SW 1271 (cell line): ENCODE measurements at places on chromosomes 1 and 21.

- DNase-seq: no peak
Measured at GRCh38 chr1:222750651-222751050, 13.6 kb downstream of the FAM177B start.

DNA sequence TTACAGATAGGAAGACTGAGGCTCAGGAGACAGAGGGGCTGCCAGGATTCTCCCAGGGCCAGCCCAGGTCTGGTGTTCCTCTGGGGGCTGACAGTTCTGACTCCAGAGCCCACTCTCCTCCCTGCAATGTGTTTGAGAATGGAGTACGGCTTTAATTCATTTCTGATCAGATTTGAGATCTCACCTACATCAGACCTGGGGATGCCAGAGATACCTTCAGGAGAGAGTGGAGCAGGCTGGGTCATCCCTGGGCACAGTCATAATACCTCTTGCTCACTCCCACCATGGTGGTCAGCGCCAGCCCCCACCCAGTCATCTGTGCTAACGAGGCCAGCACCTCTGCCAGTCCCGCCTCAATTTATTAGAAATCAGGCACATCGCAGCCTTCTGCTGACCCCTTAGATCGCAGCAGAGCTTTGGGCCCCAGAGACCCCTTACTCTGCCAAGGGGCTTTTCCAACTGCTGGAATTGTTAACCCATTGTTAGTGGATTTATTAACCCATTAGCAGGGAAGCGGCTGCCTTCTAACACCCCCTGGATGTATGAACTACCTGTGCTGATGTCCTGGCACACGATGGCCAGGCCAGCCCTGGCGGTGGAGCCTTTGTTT is 352.1 kb downstream of the MATN1 start:
- no peak for DNase-seq

DNA sequence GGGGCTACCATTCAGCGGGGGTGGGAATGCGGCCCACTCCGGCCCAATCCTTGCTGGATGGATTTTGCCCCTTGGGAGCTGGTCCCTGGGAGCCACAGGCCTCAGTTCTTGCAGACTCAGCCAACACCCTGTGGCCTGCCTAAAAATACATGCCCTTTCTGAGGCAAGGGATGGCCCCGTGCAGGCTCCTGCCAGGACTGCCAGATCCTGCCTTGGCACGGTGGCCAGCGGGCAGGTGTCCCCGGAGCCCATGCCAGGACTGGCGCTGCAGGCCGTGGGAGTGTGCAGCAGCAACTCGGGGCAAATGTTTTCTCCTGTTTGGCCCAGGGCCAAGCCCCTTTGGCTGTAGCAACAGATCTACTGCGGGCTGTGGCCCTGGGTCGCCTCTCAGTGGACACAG is 1.6 kb upstream of the PANK4 start:
- no peak for DNase-seq

- no peak for DNase-seq
Measured at GRCh38 chr1:29789910-29790247, 553.6 kb downstream of the PTPRU start.

DNA sequence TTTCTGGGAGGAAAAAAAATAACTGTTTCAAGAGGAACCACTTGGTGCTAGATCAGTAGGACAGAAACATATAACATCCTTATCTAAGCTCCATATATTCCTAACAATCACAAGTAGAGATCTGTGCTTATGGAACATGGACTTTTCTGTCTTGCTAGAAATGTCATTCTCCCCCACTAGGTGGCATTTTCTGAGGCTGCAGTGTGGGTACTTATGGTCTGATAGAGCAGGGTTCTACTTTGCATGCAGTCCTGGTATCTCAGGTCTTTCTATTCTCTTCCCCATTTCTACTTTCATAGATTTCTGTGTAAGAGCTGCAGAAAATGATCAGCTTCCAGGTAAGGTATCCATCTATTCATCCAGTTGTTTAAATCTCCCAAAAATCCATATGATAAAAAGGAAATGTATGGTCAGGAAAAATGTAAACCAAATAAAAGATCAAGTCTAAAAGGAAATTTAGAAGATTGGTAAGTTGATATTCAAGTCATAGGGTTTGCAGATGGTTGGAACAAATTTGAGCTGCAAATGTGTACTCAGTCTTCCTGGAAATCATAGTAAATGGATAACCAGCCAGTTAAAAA is 1.5 kb downstream of the ZNF684 start:
- peak; percentile 51 for DNase-seq

- peak; percentile 10 for DNase-seq
Measured at GRCh38 chr21:39175154-39175553, 8.1 kb downstream of the PSMG1 start.

DNA sequence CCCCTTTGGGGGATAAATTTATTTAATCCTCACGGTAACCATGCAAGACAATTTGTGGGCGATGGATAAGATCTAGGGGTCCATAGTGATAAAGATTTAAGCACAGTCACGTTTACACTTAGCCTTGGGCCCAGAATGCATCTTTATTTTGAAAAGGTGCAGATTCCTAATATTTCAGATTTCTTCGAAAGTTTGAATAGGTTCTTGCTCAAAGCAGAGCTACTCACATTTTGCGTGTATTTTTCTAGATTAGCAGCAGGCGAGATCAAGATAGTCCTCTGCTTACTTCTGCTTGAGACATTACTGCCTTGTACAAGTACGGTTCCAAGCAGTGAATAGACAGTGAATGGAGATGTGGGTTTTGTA is 647 bp downstream of the TSEN15 start:
- no peak for DNase-seq

GRCh38 chr1:14220811-14221210 is 377.7 kb upstream of the KAZN start:
- DNase-seq: no peak

DNA sequence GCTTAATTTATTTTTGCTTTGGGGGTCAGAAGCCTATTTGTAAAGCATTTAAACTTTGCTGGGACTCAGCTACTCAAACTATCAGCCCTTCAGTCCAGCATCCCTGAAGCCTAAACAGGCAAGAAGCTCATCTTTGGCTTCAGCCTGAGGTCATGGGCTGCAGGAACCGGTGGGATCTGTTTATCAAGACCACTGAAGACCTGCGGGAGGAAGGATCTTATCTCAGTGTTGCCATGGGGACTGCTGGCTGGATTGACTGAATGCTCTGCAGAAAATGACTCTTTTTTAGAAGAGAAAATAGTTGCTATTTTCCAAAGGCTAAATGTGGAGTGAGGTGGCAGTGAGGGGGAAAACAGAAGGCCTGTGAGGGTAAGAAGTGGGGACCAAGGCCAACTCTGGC is 20.6 kb upstream of the ATP1B1 start:
- DNase-seq: no peak

DNA sequence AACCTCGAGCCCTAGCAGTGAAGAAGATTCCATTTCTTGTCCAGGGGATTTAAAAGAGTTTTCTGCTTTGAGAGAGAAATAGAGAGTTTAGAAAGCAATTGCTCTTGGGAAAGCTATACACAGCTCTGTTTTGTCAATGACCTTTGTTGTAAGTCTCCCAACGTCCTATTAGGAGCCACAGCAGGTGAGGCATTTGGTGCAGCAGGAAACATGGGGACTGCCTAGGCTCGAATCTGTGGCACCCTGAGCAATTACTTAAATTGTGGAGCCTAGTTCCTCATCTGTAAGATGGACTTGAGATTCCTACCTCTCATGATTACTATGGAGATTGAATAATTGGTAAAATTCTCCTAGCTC is 8.2 kb downstream of the DCLRE1B start:
- DNase-seq: no peak

DNA sequence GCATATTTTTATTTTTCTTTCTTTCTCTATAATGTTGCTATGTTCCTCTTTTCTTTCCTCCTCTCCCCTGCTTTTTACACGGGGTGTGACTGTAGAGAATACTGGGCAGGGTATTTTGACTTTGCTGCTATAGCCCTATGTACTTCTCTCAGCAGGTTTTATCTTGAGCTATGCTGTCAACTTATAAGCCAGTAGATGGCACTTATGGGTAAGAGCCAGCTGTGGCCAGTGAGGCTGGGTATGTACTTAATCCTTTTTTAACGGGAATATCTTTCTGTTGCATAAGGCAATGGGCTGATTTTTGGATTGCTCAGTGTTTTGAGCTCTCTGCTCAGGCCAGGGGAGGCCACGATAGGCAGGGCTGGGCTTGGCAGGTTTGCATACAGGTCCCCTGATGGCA is 99.0 kb downstream of the KCNK2 start:
- no peak for DNase-seq

DNA sequence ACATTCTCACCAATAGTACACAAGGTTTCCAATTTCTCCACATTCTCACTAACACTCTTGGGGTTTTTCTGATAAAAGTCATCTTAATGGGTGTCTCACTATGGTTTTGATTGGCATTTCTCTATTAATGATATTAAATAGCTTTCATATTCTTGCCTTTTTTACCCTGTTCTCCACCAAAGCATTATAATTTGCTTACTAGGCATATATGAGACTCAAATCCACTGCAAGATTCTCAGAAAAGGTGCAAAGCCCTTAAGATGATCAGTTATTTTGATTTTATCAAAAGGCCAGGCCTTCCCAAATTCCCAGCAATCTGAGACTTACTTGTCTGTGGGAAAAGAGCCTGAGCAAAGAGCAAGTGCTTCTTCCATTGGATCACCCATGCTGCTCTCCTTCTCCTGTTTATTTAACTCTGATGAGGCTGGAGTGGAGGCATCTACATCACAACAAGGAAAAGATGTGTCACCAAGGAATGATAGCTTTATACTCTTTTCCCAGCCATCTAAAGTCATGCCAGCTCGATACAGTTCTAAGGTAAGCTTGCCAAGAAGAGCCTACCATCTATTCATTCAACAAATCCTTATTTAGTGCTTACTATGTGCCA is 24.6 kb downstream of the CLSPN start:
- no peak for DNase-seq

GRCh38 chr1:42221952-42222606 is 57.5 kb upstream of the GUCA2A start:
- peak; percentile 65 for DNase-seq

GRCh38 chr1:107389410-107390396 is 248.9 kb downstream of the NTNG1 start:
- DNase-seq: no peak

DNA sequence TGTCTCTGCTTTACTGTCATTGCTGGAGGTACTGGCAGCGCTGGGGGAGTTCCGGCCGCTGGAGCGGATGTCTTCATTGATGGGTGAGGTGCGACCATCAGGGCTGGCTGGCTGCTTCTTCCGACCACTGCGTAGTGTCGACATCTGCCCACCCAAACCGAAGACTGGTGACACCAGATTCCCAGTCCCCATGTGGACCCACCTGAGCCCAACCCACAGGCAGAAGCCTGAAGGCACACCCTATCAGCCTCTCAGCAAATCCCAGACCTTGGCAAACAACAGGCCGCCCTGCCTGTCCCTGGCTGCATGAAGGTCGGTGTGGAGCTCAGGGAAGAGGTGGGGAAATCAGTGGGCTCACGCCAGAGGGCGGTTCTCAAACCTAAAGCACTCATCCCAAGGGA is 44.8 kb downstream of the SLC45A1 start:
- no peak for DNase-seq

- DNase-seq: no peak
Measured at GRCh38 chr1:89466307-89466930, 58.2 kb upstream of the LRRC8B start.

DNA sequence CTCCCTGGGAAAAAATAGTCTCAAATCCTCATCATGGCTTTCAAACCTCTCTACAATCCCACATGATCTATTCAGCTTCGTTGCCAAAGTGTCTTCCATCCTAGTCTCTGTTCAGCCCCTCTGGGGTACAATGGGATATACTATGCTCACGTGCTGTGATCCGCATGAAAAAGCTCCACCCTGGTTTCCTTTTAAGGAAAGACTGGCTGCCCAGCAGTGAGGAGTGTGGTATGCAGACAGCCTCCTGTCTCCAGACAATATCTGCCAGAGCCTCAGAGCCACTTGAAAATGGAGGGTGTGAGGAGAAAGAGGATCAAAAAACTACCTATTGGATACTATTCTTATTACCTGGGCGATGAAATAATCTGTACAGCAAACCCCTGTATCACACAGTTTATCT is 194.5 kb downstream of the LHX8 start:
- DNase-seq: no peak

- DNase-seq: no peak
Measured at GRCh38 chr1:91700332-91700731, 185.6 kb downstream of the TGFBR3 start.

DNA sequence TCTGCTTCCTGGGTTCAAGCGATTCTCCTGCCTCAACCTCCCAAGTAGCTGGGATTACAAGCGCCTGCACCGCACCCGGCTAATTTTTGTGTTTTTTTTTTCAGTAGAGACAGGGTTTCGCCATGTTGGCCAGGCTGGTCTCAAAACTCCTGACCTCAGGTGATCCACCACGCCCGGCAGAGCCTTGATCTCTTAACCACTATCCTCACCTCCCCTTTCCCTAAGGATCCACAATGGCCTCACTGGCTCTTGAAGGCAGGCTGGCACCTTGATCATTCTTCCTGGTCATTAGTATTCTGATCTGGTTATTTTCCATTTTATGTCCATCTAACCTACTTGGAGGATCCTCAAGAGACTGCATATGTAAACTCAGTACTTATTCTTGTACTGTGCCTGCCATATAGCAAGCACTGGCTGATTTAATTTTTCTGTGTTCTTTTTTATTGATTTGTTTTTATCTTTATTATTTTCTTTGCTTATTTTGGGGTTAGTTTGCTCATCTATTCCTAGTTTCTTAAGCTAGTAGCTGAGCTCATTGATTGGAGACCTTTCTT is 6.3 kb downstream of the RCC1 start:
- no peak for DNase-seq

DNA sequence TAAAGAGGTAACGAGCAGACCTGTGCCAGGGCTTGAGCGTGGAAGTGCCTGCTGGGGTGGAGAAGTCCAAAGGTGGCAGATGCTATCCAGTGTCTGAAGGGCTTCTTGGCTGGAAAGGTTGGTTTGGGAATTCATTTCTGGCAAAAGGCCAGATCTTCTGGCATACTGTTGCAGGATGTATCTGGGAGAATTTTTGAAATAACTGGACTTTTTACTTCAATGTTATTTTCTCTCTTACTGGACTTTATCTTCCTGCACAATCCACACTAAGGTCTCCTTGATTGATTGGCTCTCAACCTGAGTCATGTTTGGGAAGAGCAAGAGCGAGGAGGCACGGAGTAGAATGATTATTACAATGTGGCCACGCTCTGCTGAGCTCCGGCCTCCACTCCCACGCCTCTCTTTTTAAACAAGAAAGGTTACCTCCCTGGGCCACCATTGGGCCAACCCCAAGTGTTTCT is 278.4 kb downstream of the TM2D1 start:
- no peak for DNase-seq

- DNase-seq: no peak
Measured at GRCh38 chr1:46008585-46008984, 123.8 kb downstream of the PIK3R3 start.

- no peak for DNase-seq
Measured at GRCh38 chr1:211132721-211133392, 1.1 kb downstream of the KCNH1 start.

- DNase-seq: no peak
Measured at GRCh38 chr1:91278754-91279153, 125.9 kb downstream of the HFM1 start.

GRCh38 chr21:31180256-31181081 is 142.2 kb upstream of the KRTAP19-8 start:
- DNase-seq: peak; percentile 19

GRCh38 chr1:211247921-211248320 is 11.2 kb upstream of the RCOR3 start:
- no peak for DNase-seq

GRCh38 chr1:104987210-104987609 is 1237.5 kb downstream of the AMY1C start:
- DNase-seq: no peak

- no peak for DNase-seq
Measured at GRCh38 chr1:240230816-240231215, 139.1 kb downstream of the FMN2 start.
